ENCODE measurements at places on chromosomes 6 and 20.

DNA sequence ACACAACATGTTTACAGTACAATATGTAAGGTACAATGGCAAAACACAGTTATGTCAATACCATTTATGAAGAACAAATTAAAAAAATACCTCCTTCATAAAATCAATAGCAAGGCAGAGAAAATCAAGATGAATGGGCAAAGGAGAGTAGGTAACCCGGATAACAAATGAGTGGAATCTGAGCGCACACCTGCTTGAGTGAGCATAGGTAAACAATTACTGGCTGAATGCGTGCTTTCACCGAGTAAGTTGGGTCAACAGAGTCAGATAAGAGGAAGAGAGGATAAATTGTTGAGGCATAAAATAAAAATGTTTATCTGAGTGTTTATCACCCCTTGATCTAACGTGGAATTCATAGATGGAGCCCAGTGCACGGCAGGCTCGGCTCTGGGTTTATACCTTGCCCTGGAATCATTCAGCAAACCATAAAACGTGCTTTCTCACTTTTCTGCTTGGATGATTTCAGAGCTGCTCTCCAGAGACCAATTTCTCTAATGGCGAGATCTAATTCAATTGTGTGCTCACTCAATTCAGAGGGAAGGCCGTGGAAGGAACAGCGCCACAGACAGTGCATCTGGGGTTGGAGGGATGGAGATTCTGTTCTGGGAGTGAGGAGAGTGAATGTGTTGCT lies 224.8 kb upstream of the MAP3K7 start:
- DNase-seq: no peak

DNA sequence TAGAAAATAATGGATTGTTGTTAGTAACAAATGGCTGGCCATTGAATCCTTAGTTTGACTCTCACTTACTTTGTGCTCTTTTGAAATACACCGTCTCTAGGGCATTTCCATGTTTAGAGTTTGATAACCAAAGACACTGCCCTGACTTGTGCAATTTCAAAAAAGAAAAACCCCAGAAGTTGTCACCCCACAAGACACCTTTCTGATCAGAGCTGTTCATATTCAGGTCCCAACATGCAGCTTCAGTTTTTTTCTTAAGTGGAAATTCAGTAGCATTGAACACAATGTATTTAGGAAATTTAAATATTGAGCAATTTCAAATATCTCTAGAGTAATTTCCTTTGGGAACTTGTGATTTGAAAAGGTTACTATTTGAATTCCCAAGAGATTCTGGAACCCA lies 19.4 kb downstream of the CRYBG1 start:
- no peak for DNase-seq

GRCh38 chr20:49941456-49941855 lies 5.3 kb downstream of the RNF114 start:
- DNase-seq: no peak

DNA sequence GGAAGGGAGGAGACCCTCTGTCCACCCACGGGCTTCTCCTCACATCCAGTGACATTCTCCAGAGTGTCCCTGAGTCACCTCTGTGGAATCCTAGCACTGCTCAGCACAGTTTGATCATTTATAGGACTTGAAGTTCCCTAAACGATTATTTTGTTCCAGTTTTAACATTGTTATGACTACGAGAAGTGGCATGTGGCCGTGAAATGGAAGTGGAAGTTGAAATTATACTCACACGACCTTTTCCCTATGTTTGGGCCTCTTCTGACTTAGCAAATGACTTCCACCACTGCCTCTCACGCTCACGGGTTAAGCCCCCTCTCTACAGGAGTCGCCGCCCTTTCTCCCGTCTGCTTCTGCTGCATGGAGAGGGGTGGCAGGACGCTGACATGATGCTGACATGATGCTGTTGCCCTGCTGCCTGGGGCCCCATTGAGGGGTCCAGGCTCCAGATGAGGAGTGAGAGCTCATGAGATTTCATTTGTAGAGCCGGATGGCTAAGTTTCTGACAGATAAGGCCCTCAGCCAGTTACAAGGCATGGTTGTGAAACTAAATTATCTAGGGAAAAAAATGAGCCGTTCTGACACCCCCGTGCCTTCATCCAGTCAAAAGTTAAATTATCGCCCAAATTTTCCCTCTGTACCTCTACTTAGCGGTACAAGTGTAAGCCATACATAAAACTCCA lies 153.6 kb upstream of the UST start:
- no peak for DNase-seq
